Fibroblast of the aortic adventitia (primary cell): ENCODE measurements at places on chromosomes 2 and 18.

DNA sequence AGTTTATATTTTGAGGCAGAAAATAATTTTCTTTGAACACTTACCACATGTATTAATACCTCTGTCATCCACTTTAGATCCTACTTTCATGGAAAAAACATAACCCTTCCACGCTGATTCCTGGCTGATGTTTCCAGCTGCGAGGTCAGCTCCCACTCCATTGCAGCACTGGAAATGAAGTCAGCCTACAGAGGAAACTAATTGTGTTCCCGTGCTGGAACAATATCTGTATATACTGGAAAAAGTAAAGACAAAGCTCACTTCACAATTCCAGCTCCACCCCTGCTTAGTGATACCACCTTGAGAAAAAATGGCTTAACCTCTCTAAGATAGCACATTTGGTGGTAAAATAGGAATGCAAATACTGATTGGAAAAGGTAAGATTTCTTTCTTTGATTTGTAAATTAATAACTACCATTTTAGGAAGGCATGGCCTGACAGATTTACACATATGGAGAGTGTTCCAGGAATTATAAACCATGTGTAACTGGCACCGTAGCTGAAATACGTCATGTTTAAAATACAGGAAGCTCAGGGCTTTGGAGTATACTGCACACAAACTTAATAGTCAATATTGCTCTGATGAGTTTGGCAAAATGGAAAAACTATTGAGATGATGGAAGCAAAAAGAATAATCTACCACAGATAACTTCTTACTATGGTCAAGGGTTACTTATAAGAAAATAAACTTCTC, 90.0 kb downstream of the TRIB2 start:
- no peak for DNase-seq

DNA sequence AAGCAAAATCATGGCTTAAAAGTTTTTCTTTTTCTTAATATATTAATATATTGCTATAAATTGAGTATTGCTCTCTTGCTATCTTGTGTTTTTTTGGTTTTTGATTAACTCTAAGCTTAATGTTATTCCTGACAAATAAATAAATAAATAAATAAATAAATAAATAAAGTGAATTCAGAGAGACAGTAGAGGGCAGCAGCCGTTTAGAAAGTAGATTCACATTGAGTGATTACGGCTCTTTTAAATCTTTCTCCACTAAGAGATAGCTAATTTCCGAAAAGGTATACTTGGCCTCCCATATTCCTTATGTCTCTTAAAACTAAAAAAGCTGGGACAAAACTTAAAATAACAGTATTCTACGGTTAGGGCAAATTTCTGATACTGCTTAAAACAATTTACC, 34.3 kb downstream of the MSH2 start:
- DNase-seq: peak; percentile 73

DNA sequence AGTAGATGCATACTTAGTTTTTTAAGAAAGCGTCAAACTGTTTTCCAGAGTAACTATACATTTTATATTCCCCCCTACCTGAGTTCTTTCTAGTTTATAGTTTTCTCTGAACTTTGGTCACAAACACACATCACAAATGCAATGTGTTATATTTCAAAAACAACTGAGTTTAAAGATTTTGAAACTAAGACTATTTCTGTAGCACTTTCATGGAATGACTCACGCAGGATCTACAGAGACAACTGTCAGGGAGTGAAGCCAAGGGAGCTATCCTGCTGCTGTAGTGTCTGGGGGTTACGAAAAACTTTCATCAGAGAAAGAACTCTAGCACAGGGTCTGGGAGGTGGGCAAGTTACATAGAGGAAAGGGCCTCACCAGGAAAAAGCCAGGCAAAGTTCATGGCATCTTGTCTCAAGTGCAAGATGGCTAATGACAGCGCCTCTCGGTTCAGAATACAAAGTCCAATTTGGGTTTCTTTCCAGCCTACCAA, 66.8 kb downstream of the UXS1 start:
- DNase-seq: no peak

DNA sequence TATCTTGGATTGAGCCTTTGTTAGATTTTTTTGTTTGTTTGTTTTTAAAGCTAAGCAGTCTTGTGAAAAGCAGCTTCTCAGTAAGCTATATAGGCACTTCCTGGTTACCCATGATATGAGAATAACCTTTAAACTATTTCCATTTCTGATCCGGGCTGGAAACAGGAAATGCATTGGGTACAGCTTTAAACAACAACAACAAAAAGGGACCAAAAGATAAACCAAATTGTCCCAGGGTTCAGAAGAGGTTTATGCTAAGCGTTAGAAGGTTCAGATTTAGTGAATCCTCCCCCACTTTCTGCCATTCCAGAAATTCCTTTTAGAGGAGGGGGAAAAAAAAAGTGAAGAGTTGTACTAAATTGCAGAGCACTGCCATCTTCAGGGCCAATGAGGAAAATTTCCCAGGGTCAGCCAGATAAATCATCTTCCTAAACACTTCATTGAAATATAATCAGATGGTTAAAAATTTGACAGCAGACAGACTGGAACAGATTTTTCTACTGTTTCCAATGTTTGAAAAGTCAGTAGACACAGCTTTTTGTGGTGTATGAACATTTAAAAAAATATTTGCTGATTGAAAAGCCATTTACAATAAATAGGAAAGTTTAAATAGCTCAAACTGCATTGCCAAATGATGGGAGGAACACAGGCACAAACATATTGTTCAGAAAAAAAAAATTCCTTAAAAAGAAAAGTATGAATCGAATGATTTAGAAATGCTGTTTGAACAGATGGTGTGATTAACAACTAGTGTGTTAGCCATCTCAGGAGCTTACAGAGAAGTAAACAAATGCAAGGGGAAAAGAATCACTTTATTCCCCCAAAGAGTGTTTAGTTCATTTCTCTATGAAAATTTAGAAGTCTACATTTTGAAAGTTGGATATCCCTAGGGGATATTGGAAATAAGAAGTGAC, 189.9 kb upstream of the TANK start:
- peak; percentile 95 for DNase-seq

- no peak for DNase-seq
Observed at GRCh38 chr2:84939426-84940087, 31.4 kb upstream of the KCMF1 start.

DNA sequence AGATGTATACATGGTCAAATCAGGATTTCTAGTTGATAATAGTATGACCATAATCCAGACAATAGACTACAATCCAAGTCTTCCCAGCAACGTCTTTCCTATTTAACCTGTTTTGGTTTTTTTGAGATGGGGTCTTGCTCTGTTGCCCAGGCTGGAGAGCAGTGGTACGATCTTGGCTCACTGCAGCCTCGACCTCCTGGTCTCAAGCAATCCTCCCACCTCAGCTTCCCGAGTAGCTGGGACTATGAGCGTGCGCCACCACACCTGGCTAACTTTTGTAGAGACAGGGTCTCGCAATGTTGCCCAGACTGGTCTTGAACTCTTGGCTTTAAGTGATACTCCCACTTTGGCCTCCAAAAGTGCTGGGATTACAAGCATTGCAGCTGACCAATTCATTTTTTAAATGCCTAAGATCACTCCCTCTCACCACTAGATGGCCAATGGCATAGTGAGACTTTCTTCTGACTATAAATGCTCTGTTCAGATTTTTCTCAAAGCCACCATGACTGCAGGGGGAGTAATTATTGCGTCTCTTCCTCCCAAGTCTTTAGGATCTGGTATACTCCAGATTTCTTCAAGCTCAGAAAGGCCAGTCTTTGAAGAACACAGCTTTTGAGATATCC, 47.6 kb downstream of the HNRNPLL start:
- DNase-seq: peak; percentile 39

GRCh38 chr2:12728221-12728777, 11.6 kb downstream of the TRIB2 start:
- DNase-seq: no peak

DNA sequence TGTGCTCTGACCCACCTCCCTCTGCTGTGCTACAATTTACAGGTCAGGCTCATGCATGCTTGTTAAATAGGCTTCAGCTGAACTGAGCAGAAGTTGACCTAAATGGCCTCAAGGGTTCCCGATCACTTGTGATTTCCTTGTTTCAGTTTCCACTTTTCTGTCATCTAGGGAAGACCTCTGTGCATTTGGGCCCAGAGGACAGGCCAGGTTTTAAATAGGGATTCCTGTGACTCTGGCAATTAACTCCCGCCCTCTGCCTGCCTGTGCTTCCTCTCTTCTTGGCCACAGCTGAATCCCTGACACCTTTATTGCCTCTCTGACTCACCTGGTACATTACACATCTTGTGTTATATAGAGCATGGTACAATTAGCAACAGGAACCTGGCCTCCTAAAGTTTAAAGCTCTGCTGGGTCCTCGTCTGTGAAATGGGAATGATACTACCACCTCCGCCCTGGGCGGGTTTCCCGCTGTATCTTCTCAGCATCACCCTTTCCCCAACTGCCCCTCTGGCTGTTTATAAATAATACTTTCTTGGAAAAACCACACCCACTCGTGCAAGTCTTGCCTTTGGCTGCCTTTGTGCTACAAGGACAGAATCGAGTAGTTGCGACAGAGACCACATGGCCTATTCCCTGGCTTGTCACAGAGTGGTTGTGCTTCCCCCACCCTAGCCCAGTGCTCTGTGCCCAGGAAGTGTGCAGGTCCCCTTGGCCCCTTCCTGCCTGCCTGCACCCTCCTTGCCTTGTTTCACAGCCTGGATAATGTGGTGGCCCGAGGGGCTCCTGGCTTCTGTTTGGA, 7.9 kb downstream of the CABLES1 start:
- peak; percentile 62 for DNase-seq

DNA sequence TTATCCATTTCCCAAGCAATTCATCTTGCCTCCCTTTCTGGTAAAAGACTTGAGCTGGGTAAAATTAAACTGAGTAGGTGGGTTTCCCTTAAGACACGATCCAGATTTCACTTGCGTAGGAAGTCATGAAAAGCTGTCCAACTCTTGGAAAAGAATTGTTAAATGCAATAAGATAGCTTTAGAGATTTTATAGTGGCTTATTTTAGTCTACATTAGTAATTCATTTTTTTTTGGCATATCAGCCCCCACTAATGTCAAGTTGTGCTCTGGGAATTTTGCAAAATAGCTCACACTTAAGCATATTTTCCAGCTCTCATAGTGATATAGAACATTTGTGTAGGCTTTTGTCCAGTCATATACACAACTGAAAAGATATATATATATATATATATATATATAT, 344.7 kb upstream of the FIGN start:
- no peak for DNase-seq

GRCh38 chr18:2331491-2331890, 239.8 kb downstream of the METTL4 start:
- no peak for DNase-seq

DNA sequence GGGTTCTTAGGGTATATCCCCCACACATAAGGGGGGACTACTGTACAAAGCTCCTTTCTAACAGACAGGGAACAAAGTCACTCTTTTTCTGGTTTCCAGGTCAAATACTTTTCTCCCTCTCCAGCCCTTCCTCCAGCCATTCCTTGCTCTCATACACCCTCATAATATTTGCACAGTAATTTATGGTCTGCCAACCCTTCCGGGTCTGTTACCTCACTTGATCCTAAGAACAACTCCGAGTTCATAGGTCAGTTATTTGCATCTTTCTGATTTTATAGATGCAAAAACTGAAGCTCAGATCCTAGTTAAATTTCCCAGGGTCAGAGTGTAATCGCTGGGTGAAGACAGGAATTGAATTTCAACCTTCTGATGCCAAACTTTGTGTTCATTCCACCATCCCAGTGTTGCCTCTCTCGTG, 14.8 kb upstream of the MATN3 start:
- DNase-seq: no peak

DNA sequence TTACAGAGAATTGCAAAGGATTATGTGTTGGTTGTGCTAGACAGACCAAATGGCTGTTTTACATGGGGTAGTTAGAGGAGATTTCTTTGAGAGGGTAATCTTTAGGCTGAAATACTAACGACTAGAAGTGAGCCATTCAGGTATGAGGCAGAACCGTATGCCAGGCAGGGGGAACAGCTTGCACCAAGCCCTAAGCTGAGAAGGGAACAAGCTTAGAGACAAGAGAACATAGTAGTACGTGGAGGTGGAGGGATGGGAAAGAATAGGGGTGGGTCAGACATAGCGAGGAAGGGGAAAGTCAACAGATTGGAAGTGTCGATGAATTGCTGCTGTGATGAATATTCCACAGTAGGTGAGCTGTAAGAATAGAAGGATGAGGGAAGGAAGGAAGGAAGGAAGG, 20.0 kb upstream of the CRIM1 start:
- DNase-seq: no peak

GRCh38 chr18:77006305-77007175, 126.0 kb downstream of the MBP start:
- DNase-seq: no peak

DNA sequence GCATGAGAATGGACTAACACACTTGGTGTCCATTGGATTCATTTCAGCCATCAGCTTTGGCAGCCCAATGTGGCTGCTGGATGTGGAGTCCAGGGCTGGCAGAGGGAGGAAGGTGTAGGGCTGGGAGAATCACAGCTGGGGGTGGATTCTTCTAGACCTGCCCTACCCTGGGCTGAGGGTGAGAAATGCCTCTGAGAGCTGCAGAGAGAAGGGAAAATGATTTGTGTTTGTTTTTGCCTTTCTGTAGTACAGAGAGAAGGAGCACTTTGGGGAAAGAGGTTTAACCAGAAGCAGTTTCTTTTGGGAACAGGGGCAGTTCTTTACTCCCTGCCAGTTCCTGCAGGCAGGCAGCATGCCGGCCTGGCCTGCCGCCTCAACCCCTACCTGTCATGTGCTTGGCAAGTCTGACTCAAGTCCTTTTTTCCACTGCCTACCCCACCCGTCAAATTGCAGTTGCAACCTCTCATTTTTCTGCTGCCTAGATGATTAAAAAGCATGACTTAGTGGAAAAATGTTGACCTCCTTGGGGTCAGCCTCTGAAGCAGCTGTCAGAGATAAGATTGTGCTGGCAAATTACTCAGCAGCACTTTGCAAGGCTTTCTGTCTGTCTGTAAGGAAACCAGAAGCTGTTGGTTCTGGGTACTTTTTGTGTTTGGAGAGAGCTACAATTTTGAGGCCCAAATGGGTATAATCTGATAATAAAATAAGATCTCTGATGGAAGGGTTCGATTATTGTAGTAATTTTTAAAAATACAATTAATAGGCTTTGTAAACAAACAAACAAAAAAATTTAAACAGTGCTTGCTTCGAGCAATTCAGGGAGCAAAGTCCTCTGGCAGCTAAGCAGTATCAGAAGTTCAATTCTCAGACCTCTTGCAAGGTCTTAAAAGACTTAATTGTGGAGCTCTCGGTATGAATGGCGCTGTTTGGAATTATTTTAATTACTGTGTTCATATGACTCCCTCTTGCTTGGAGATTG, 21.7 kb downstream of the LBH start:
- DNase-seq: peak; percentile 97
